PC-3 (cell line): ENCODE measurements at places on chromosomes 3 and 15. TPM values are rescaled to one million over a fixed set of nuclear protein-coding genes. Genes with fewer than 3 reads are reported as not detected.

GRCh38 chr15:63811942-63812550, 21.7 kb downstream of the HERC1 start:
- DNase-seq, result no peak

The LCTL gene
- total RNA-seq, result not detected in 2 replicates

DNA sequence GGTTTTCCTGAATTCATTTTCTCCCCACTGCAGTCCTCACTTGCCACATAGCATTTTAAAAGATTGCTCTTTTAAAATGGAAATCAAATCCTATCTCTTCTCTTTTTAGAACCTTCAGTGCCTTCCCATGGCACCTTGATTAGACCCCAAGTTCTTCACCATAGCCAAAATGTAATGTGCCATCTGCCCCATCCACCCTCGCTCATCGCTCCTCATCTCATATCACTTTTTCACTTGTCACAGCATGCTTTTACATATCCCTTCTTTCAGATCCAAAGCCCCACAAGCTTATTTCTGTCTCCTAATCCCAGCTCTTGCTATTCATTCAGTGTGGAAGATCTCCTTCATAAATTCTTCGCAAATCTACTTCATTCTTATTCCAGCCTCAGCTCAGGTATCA, 161.7 kb downstream of the CD47 start:
- DNase-seq, result no peak

The CLEC3B gene
- 1.8 TPM in 1 of 2 replicates, not detected in the other for total RNA-seq

The SOX14 gene
- not detected in 2 replicates for total RNA-seq

- no peak for DNase-seq
Measured at GRCh38 chr3:85627932-85628331, 669.1 kb downstream of the CADM2 start.

- DNase-seq, result no peak
Measured at GRCh38 chr3:107892955-107893624, 197.7 kb downstream of the CD47 start.

The RGMA gene
- total RNA-seq, result 1.3 and 2.5 TPM in 2 replicates

DNA sequence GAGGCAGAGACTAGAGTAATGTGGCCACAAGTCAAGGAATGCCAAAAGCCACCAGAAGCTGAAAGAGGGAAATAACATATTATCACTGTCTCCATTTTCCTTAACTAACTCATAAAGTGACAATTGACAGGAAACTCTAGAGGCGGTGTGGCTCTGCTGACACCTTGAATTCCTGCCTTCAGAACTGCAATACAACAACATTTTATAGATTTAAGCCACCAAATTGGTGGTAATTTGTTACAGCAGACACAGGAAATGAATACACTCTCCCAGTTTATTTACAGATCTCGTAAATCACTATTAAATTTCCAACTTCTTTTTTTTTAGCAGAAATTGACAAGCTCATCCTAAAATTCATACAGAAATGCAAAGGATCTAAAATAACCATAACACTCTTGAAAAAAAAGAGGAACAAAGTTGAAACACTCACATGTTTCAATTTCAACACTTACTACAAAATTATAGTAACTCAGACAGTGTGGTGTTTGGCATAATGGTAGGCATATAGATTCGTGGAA, 449.9 kb downstream of the OTOL1 start:
- no peak for DNase-seq

The MYLK gene
- total RNA-seq, result 6.9 and 8.7 TPM in 2 replicates

GRCh38 chr15:81092559-81092902, 41.5 kb upstream of the CFAP161 start:
- no peak for DNase-seq

GRCh38 chr15:38782156-38782555, 217.5 kb upstream of the RASGRP1 start:
- no peak for DNase-seq

The PAQR5 gene
- total RNA-seq, result 12.2 and 16.5 TPM in 2 replicates

- DNase-seq, result no peak
Measured at GRCh38 chr3:12154151-12154550, 4.6 kb downstream of the TIMP4 start.

- peak; percentile 31 for DNase-seq
Measured at GRCh38 chr3:112675349-112675748, 34.4 kb upstream of the CCDC80 start.

GRCh38 chr15:99994849-99995248, 261.6 kb upstream of the LYSMD4 start:
- no peak for DNase-seq

- DNase-seq, result no peak
Measured at GRCh38 chr15:33882921-33883320, 85.4 kb upstream of the CHRM5 start.

DNA sequence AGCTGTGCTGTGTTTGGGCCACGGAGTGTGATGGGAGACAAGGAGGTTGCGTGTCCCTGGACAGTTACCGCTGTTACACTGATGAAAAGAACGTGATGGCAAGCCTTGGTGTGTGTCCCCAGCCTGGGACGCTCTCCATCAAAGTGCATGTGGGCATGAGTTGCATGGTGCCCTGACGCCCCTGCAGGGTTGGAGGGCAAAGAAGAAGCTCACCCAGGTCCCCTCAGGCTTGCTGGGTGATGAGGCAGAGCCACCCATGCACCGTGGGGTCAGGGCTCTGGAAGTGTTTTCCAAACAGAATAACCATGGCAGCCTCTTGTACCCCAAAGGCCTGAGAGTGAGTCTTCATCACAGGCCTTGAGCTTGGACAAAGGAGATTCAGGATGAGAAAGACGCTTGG, 189.2 kb downstream of the ATP10A start:
- no peak for DNase-seq

The DHFR2 gene
- 2.2 and 2.6 TPM in 2 replicates for total RNA-seq

DNA sequence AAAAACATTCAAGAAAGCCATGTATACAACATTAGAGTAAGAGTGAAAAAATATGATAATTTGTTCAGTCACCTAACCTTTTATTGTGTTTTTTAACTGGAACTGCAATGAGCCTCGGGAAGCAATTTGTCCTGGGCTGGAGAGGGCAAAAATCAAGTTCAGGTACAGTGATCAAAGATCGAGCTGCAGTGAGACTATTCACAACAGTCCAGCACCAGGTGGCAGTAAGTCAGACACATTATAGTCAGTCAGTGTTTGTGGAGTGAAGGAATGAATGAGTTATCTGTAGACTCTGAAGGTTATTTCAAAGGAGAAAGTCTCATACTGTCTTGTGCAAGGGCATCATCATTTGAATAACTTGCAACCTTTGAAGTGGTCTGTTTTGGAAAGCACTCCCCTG, 116.6 kb downstream of the CHDH start:
- DNase-seq, result peak; percentile 28

DNA sequence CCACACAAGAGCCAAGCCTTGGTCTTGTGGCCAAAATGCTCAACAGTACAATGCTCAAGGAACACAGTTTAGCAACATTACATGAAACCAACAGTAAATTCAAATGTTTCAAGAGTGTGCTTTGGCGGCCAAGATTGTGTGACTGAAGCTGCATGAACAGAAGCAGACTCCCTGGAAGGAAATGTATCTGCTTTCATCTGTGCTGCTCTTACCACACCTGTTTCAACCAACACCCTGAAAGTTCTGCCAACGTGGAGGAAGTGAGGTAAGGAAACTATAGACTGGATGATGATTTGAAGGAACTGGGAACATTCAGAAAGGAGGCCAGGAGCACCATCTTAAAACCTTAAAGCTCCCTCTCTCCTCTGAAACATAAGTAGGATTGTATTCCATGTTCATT, 55.7 kb downstream of the MB21D2 start:
- DNase-seq, result no peak
